ENCODE measurements at places on chromosomes 13 and 19.

DNA sequence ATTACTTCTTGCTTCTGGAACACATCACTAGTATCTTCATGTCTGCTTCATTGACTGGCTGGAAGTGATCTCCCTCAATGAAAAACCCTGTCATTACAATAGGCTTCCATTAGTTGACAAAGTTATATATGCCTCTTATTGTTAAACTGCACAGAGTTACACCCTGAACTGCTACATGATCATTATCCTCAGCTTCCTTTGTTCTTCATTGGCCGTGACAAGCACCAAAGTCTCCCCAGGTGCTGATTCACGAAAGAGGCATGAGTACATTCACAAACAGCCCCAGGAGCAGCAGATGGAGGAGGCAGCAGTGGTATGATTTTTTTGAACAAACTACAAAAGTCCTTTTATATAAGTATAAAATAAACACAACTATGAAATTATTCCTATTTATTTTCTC, 51.4 kb downstream of the VWA8 start:
- DNase-seq = no peak

GRCh38 chr19:5031231-5032100, 62.6 kb downstream of the KDM4B start:
- DNase-seq = peak; percentile 67

DNA sequence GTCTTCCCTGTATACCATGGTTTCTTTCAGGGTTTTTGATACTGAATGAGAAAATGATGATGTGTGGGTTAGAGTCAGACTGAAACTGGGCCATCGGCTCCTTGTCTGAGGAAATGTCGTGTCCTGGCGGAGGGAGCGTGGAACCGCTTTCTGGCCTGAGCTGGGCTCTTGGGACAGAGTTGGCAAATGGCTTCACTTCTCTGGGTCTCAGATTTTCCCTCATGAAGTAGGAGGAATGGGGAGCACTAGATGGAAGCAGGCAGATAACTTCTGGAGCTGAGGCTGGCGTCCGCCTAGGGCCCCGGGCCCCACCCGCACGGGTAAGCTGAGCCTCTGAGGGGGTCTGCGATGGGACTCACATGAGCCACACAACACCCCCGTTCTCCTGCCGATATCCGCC, 133.3 kb upstream of the WASF3 start:
- DNase-seq = no peak

DNA sequence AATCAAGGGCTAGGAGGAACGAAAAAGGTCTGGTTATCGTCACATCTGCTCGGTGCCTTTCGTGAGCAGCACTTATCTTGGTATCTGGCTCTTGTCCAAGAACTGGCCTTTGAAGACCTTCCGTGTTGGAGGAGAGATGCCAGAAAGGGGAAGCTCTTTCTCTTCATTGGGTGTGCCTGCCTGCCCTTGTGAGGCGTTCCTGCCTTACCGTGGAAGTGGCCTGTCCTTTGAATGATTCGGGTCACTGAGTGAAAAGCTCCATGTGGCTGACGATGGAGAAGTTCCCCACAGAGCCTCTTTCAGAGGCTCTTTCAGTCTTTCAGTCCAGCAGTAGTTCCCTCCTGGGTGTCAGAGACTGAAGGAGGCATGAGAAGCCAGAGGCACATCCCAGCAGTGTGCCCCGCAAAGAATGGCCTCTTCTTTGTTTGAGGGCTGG, 121.5 kb upstream of the SLC10A2 start:
- no peak for DNase-seq

- peak; percentile 33 for DNase-seq
Measured at GRCh38 chr19:31349160-31349881, at the start of gene TSHZ3. TSS of gene TSHZ3 (minus strand) at chr19:31349436. CDS start at chr19:31349219, 217 bp downstream.

GRCh38 chr13:26246154-26246553, 7.8 kb upstream of the CDK8 start:
- DNase-seq = no peak

DNA sequence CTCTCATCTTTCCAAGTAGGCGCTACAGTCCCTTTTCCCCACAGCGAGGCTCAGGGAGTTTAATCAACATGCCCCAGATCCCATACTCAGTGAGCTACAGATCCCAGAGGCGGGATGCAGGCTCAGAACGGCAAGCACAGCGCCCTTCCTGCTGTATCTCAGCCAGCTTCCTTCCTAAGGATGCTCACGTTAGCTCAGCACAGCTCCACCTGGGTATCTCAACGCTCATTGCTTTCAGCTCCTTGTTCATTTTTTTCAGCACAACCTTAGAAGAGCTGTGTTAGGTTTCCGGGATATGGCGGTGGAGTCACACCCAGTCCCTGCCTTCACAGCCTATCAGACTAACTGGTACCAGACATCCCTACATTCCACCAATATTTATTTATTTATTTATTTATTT, 3.1 kb upstream of the MEGF8 start:
- DNase-seq = no peak

GRCh38 chr13:87052731-87053130, 618.4 kb upstream of the SLITRK5 start:
- DNase-seq = no peak

- no peak for DNase-seq
Measured at GRCh38 chr19:42075364-42075615, 676 bp upstream of the ZNF574 start.

DNA sequence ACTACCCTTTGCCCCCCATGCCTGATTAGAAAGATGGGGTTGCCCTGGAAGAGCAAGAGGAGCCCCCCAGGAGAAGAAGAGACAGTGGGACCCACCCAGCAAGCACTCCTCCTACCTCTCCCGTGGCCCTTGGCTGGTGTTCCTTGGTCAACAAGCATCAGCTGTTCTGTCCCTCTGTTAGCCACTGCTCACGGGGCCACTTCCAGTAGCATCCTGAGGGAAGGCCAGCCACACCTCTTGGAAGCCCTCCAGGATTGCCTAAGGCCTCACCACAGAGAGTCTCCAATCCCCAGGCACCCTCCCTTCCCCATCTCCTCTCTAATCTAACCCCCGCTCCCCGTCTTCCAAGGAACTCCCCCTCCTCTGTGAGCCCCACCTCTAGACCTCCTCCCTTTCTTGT, 15.1 kb upstream of the DPP9 start:
- no peak for DNase-seq
